Stomach (tissue), 19 donors: ENCODE measurements at places on chromosomes 4 and X. TPM values are rescaled to one million over a fixed set of nuclear protein-coding genes. Genes with fewer than 3 reads are reported as not detected.

The MUC7 gene
- not detected for polyA plus RNA-seq

The PSAPL1 gene
- polyA plus RNA-seq = 4.3 TPM

The TEX11 gene
- polyA plus RNA-seq = 0.18 TPM

The NXF2 gene
- polyA plus RNA-seq = not detected

The CLRN2 gene
- polyA plus RNA-seq = not detected

The SORBS2 gene
- polyA plus RNA-seq = 23.8 TPM

The PCDH10 gene
- 0.50 TPM for polyA plus RNA-seq

The PAGE1 gene
- not detected for polyA plus RNA-seq

The SNCA gene
- polyA plus RNA-seq = 4.9 TPM

The KIAA1210 gene
- not detected for polyA plus RNA-seq

The CTBP1 gene
- 83.5 TPM for polyA plus RNA-seq

The PPP1R3F gene
- 4.0 TPM for polyA plus RNA-seq

The NXF2B gene
- polyA plus RNA-seq = not detected

The MAB21L2 gene
- 0.08 TPM for polyA plus RNA-seq

The ZDHHC15 gene
- 0.43 TPM for polyA plus RNA-seq

The NWD2 gene
- polyA plus RNA-seq = not detected

The PITX2 gene
- not detected for polyA plus RNA-seq

The SLIT2 gene
- polyA plus RNA-seq = 2.1 TPM

The PPBP gene
- polyA plus RNA-seq = 2.4 TPM

The MAGEA2 gene
- polyA plus RNA-seq = not detected

The FABP2 gene
- not detected for polyA plus RNA-seq

The CT45A2 gene
- not detected for polyA plus RNA-seq

The STBD1 gene
- polyA plus RNA-seq = 2.5 TPM

The ERCC6L gene
- polyA plus RNA-seq = 0.88 TPM

The KLHL4 gene
- 0.15 TPM for polyA plus RNA-seq

The FAM50A gene
- polyA plus RNA-seq = 157 TPM

The DCAF4L1 gene
- polyA plus RNA-seq = not detected

The ADH1B gene
- 69.3 TPM for polyA plus RNA-seq

The LRIT3 gene
- 0.06 TPM for polyA plus RNA-seq

The RASGEF1B gene
- polyA plus RNA-seq = 5.4 TPM

The LRP2BP gene
- polyA plus RNA-seq = 0.31 TPM

The VCX3A gene
- polyA plus RNA-seq = 2.9 TPM

The EIF4E gene
- 61.7 TPM for polyA plus RNA-seq

The PLAC8 gene
- 372 TPM for polyA plus RNA-seq

The SPANXB1 gene
- polyA plus RNA-seq = not detected

The GAGE12J gene
- not detected for polyA plus RNA-seq

The PLS3 gene
- 21.5 TPM for polyA plus RNA-seq

The SLC6A8 gene
- 30.9 TPM for polyA plus RNA-seq

The KLB gene
- 0.06 TPM for polyA plus RNA-seq
